Fibroblast of skin of left quadriceps (primary cell): ENCODE measurements at places on chromosomes 7 and 10.

DNA sequence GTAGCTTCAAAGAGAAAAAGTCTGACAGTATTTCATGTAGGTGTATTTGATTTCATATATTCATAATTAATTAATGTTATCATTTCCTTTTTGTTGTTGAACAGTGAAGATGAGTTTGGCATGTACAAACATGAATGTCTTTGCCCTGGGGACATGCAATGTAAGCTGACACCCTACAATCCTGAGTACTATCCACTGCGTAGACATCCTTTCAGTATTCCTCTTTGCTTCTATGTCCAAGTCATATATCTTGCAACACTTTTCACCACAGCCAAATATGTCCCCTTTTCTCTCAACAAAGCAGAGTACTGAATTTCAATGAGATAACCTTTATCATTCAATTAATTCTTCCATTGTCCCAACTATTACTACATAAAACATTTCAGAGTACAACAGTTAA, 93.6 kb downstream of the GPR37 start:
- DNase-seq = no peak

GRCh38 chr10:43125881-43126731, 12.1 kb upstream of the CSGALNACT2 start:
- DNase-seq = no peak

DNA sequence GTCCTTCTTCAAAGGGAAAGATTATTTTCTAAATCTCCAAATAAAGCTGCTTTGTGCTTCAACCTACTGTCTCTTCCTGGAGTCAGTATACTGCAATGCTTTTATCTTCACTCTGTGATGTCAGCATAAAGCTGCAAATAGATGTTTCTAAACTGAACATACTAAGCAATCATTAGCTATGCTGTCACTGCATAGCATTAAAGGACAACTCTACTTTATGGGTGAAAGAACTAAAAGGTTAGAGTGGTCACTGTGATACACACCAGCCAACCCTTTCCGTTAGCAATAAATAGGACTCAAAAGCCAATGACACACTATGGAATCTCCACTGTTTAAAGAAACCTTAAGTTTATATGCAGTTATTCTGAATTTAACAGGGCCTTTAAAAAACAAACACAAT, 1.8 kb downstream of the CCDC186 start:
- no peak for DNase-seq

DNA sequence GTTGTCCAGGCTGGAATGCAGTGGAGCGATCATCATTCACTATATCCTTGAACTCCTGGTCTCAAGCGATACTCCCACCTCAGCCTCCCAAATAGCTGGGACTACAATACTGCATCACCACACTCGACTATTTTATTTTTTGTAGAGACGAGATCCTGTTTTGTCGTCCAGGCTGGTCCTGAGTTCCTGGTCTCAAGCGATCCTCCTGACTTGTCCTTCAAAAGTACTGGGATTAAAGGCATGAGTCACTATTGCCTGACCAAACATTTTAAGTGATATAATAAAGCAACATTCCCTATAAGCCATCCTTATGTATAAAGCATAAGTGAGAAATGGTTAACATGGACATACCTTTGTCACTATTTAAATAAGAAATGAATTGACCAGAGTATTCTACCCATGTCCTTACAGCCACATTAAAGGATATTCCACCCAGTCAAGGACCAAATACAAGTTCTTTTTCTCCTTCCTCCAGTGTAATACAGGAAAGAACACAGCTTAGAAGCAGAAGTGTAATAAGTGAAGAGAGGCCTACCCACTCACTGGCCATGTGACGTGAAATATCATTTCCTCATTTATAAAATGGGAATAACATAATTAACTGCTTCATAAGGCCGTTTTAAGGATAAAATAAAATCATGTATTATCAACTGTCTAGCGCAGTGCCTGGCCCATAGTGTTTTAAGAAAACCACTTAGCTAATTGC, 82.0 kb downstream of the DOCK4 start:
- no peak for DNase-seq

- DNase-seq = no peak
Measured at GRCh38 chr10:1130226-1130625, 74.0 kb downstream of the WDR37 start.

GRCh38 chr7:111090846-111091245, at the start of gene LRRN3:
Gene LRRN3 (plus strand): TSS chr7:111091127. CDS start chr7:111122773, 31,646 bp downstream.
- DNase-seq = no peak

GRCh38 chr10:133608855-133609254, 17.7 kb downstream of the FRG2B start:
- DNase-seq = no peak

DNA sequence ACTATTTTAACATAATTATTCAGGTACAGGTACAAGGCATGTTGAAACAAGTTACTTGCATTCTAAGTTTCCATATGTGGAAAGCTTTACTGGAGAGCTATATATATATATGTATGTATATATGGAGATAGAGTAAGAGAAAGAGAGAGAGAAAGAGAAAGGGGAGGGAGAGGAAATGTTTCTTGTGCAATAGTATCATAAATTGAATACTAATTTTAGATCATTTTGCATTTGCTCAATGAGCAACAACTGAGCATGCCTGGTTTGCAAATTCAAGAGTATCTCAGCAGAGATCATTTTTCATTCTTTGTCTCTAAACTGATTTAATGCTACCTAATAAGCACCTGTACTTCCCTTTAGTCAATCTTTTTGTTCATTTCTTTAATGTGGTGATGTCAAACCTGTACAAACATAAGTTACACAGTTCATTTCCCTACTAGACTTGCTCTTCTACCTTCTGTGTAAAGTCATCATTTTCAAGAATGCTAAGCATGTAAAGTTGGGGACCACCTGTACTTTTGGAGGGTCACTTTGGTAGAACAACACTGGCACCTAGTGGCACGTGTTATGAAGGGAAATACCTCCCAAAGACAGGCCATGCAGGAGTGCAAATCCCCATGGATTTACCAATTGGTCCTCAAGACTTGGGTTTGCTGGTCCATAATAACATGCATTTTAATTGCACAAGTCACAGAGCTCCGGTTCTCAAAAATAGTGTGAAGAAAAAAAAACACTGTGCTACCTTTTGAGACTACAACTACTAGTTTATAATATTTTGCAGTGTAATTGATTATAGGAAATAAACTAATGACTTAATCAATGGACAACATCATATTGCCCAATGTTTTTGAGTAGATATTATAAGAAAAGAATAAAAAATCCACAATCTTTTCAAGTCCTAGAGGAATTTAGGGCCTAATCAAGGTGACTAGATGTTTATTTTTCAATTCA, 431.2 kb upstream of the IGFBP3 start:
- peak; percentile 60 for DNase-seq

DNA sequence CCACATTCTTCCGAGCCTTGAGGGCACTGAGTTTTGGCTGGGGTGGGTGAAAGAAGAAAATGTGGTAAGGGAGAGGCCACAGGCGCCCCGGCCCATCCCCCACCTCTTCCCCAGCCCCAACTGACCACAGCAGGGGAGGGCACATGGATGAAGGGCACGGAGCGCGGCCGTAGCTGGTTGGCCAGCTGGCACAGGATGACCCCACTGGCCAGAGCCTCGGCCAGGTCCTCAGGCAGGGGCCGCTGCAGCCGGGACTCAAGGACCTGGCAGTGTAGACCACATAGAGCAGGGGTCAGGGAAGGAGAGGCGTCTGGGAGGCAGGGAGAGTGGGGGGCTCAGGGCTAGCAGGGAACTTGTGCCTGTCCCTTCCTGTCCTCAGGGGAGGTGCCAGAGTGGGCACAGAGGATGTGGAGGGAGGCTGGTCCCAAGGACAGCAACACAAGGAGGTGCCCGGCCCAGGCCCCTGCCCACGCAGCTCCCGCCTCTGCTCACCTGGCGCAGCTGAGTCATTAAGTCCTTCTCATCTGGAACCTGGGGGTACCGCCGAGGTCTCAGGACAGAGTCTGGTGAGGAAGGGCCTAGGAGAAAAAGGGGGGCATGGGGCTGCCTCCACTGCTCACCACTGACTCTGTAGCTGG, 2.2 kb upstream of the SAP25 start:
- no peak for DNase-seq

DNA sequence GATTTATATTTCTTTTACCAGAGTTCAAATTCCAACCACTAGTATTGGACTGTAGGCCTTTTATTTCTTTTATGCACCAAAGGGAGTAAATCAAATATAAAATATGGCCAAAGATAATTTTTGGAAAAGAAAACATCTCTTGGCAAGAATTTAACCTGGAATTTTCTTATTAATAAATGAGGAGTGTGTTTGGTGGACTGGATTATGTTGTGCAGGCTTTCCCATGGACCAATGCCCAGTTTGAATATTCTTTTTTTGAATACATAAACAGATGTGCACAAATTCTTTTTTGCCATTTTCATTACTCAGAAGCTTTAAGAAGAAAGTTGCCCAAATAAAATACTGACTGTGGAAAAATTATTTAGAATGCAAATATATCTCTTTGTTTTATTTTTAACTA, 22.1 kb upstream of the PRKG1 start:
- DNase-seq = no peak

- DNase-seq = no peak
Measured at GRCh38 chr7:92934096-92934495, 97.7 kb upstream of the CDK6 start.

- peak; percentile 37 for DNase-seq
Measured at GRCh38 chr10:12902135-12902572, 99.4 kb downstream of the CCDC3 start.

DNA sequence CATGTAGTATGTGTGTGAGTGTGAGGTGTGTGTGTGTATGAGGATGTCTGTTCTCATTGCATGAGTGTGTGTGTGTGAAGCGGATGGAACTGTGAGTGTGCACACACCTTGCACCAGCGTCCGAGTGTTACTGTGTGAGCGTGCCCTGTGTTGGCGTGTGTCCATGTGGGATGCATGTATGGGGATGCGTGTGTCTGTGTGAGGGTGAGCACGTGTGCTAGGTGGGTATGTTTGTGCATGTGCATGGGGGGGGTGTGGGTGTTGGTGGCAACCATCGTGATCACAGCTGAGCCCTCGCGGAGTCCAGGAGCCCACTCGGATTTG, 6.4 kb downstream of the KNDC1 start:
- DNase-seq = no peak

GRCh38 chr10:121572859-121573537, 25.2 kb downstream of the FGFR2 start:
- no peak for DNase-seq

DNA sequence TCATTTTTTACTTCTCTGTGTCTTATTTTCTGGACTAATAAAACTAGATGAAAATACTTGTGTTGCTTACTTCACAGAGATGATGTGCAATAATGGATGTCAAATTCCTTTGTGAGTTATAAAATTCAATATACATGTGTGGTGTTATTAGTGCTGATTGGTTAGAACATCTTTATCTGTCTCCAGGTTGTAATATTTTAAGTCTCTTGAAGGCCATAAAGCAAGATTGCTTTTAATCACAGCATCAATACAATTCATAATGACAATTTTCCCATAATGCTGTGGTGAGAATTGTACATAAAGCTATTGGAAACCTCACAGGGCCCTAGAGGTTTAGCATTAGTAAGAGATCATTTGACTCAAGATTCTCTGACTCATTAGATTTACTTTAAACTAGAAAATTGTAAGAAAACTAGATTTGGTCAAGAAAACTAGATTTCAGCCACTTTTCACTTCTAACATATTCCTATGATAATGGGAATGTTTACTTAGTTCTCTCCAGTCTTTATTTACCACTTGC, 963.7 kb downstream of the REEP3 start:
- DNase-seq = no peak

GRCh38 chr7:41148521-41148951, 554.4 kb downstream of the INHBA start:
- DNase-seq = peak; percentile 81

DNA sequence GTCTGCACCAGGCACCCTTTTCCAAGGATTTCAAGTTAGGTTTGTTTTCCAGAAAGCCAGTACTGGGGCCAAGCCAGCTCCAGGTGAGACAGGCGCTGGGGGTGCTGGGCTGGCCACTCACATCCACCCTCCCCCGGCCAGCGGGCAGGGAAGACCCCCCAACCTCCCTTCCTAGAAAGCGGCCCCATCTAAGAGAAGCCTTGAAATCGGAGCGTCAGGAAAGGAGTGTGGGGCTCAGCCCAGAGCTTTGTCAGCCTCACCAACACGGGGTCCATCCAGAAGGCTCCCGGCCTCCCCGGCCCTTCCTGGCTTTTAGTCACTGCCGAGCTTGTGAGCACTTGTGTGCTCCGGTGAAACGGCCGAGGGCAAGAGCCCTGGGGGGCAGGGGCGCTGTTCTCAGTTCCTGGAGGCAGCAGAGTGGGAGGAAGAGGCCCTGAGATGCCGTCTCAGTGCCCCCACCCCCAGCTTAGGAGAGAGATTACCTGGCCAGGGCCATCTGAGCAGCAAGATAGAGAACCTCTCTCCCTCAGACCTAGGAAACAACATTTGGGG, 39.6 kb downstream of the PDGFA start:
- no peak for DNase-seq

DNA sequence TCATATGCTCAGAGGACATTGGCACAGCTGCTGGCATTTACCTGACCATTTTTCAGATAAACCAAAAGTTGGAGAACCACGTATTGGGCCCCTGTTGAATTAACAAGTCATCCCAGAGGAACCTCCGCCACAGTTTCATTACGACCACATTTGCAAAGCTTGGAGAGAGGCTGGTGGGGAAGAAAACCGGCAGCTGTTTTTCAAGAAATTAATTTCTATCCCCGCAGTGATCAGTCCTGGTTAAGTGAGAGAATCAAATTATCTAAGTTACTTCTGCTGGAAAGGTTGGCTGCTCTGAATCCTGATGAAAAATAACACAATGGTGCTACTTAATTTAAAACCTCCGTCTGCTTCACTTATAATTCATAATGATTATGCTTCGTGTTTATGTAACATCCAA, 737.1 kb upstream of the AUTS2 start:
- DNase-seq = no peak

DNA sequence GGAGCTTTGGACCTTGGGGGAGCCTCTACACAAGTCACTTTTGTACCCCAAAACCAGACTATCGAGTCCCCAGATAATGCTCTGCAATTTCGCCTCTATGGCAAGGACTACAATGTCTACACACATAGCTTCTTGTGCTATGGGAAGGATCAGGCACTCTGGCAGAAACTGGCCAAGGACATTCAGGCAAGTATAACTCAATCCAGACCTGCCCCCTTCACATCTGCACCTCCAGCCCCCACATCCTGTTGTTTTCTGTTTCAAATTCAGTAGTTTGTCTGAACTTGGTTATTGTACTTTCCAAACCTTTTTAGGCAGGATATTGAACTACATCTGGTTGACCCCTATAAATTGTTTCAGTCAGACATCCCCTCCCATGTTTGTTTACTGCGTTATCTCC, 62.4 kb upstream of the CC2D2B start:
- DNase-seq = no peak
